ENCODE measurements at places on chromosomes 6 and 20.

DNA sequence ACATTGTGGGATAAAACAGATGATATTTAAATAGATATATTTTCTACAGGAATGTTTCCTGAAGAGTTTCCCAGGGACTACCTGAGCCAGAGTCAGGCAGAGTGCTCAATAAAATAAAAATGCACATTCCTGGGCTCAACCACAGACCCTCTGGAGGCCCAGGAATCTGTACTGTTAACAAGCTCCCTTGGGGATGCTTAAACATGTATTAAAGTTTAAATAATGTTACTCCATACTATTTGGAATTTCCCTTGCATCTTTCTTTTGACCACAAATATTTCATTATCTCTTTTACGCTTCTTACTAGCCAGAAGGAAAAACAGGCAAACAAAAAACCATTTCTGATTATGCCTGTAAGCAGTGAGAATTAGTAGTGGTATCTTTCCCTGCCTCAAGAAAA is 42.3 kb downstream of the GPR63 start:
- DNase-seq = no peak

DNA sequence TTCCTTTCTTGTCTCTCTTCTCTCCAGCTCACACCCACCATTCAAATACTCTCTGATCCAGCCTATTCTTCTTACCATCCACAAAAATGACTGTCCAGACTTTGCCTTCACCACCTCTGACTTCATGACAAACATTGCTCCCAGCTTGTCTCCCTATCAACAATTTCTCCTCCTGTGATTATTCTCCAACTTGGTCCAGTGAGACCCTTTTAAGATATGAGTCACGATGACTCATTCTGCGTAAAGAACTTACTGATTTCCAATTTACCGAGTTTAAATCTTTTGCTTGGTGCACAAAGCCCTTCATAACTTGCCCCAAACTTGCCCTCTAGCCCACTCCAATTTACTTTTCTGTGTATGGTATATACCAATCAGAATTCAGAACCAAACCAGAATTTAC is 833.2 kb downstream of the MAFB start:
- DNase-seq = no peak

DNA sequence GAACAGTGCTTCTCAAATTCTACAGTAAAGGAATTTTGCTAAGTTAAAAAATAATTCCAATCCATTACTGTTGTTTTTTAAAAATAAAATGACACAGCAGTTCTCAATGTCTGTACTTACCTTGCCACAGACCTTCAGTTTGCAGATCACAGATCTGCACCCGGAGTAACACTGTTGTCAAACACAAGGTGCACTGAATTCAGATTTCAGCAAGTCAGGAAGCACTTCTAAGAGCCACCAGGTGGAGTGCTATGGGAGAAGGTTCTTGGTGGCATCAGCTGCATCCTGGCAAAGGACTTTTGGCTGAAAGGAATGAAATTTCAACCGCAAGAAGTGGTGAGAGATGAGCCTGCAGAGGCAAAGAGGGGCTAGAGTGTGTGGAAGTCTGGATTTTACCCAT is 17.4 kb downstream of the RSPH4A start:
- no peak for DNase-seq

DNA sequence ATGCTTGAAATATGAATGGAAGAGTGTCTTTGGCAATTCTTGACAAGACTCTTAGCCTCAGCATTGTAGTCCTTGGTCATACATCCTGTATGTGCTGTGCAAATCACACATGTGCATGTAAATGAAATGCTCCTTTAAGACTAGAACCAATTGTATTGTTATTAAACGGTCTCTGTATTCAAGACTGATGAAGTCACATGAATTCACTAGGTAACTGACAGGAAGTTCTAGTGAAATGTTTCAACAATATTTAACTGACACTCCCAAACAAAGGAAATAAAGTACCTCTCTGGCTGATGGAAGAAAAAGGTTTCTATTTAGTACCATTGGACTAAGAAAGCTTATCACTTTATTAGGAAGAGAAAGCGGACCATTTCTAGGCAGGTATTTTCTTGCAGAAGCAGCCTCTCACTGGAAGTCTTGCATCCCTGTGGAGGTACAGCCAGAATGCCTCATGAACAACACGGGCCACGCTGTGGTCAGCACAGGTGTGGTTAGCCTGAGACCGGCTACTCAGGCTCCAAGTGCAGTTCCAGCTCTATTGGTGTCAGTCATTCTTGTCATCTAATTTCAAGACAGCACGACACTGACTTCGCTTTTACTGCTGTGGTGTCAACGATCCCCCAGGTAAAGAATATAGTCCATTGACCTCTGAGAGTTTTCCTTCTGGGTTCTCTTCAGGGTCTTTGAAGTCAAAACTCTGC is 17.3 kb downstream of the PPP1R3G start:
- no peak for DNase-seq
